ENCODE measurements at places on chromosomes 11 and 22. TPM values are rescaled to one million over a fixed set of nuclear protein-coding genes. Genes with fewer than 3 reads are reported as not detected.

TUBA8 gene
- 27.1 TPM for polyA plus RNA-seq

ZNRF3 gene
- polyA plus RNA-seq = 12.3 TPM

C22orf42 gene
- polyA plus RNA-seq = 4.0 TPM

GVQW3 gene
- polyA plus RNA-seq = 11.9 TPM

MOV10L1 gene
- 4.9 TPM for polyA plus RNA-seq

MICAL3 gene
- 89.6 TPM for polyA plus RNA-seq

SF3B2 gene
- polyA plus RNA-seq = 237 TPM

ANO9 gene
- polyA plus RNA-seq = 0.10 TPM

PGA3 gene
- polyA plus RNA-seq = 0.21 TPM

NAALAD2 gene
- polyA plus RNA-seq = 23.7 TPM

OAF gene
- polyA plus RNA-seq = 9.3 TPM

MYRF gene
- polyA plus RNA-seq = 135 TPM

KDM4D gene
- 2.4 TPM for polyA plus RNA-seq

C11orf42 gene
- 1.2 TPM for polyA plus RNA-seq

OR51B5 gene
- not detected for polyA plus RNA-seq

Data from spinal cord (tissue), 10 donors.